ENCODE measurements at places on chromosomes 4 and X.

DNA sequence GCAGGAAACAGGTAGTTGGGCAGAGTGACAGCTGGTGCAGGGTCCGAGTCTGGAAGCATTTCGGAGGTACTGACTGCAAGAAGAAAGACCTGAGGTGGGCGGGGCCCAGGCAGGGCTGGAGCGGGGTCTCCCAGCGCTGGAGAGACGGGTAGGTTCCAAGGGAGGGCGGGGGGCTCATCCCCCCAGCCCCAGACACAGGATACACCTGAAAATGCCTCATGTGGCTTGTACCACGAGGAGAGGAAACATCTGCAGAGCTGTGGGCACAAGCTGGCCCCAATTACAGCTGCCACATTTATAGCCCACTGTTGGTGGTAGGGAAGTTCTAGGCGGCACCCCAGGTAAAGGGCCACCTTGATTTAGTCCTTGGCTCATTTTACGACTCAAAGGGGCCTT is 38.0 kb downstream of the ELF4 start:
- no peak for DNase-seq

GRCh38 chr4:95381843-95382580 is 166.8 kb downstream of the UNC5C start:
- no peak for DNase-seq

- no peak for DNase-seq
Measured at GRCh38 chr4:35506161-35506560, 738.2 kb downstream of the ARAP2 start.

DNA sequence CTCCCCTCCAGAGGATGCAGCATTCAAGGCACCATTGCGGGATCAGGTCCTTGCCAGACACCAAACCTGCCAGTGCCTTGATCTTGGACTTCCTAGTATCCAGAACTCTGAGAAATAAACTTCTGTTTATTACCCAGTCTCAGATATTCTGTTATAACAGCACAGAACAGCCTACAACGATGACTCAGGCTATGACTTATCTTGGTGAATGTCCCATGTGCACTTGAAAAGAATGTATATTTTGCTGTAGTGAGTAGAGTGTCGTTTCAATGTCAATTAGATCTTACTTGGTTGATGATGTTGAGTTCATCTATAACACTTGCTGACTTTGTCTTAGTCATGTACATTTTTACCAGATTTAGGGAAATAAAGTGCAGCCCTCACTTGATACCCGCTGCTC is 34.5 kb upstream of the PGRMC1 start:
- no peak for DNase-seq

- DNase-seq: no peak
Measured at GRCh38 chr4:1582227-1582626, 101.9 kb downstream of the FAM53A start.

DNA sequence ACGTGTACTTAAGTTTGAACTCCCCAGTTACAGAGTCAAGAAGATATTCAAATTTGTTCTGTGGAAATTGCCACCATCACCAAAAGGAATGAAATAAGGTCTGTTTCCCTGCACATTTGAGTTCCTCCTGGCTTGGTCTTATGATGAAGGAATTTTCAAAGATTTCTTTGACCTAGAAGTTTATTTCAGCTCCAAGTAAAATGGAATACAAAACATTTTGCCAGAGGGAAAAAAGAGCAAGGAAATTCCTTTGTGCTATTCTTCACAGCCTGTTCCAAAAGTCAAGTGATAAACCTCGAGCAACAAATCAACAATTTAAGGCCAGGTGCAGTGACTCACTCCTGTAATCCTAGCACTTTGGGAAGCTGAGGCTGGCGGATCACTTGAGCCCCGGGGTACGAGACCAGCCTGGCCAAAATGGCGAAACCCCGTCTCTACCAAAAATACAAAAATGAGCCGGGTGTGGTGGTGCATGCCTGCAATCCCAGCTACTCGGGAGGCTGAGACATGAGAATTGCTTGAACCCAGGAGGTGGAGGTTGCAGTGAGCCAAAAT is 3.4 kb downstream of the NKRF start:
- DNase-seq: no peak

GRCh38 chrX:154603438-154604430 is 15.3 kb downstream of the CTAG1B start:
- DNase-seq: no peak

DNA sequence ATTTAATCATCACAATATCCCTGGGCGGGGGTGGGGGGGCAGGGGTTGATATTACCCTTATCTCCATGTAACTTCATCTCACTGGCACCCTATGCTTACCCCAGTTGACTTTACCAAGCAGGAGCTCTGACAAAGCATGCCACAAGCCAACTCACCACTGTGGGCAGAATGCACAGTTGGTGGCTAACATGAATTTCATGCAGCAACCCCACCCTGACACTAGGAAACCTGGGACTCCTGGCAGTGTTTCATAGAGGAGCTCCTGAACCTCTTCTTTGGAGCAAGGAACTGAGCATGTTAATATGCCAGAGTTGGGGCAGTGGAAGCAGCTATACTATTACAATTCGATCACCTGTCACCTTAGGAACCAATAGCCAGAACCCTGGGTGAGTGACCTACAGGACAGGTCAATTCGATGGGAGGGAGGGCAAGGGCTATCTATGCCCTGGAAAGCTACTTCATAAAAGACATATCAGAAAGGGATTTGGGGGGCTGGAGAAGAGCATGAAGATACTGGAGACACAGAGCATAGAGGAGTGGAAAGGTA is 97.2 kb upstream of the ACSL4 start:
- DNase-seq: no peak

DNA sequence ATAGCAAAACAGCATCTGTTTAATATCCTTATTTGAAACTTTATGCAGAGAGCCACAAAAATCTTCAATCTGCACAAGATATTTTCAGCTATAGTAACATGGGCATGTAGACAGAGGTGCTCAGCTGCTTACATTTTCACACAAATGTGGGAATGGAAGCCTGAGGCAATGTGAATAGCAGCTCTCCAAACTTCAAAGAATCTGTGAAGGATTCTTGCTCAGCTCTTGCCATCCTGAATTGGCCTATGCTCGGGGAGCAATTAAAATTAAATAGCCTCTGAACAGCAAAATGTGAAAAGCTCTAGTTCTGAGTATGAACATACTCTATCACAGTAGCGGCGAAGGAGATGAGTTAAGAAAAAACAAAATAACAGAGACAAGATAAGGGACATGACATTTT is 1523.8 kb downstream of the PCDH7 start:
- no peak for DNase-seq
